ENCODE measurements at places on chromosomes 7 and 10.

DNA sequence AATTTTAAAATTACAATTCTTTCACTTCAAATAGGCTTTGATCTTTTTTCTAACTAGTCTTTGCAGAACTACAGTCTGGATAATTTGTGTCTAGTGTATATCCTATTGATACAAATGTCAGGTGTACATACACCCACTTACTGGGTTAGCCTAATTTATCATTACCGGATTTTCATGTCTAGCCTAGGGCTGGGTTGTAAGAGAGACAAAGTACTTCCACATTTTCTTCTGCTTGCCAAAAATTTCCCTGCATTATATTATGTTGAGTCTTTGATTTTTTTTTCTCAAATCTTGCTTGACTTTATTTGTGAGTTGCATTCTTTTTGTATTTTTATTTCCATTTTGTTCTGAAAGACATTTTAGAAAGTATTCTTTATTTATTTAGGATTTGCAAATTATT, 284.8 kb upstream of the FZD8 start:
- DNase-seq = no peak

DNA sequence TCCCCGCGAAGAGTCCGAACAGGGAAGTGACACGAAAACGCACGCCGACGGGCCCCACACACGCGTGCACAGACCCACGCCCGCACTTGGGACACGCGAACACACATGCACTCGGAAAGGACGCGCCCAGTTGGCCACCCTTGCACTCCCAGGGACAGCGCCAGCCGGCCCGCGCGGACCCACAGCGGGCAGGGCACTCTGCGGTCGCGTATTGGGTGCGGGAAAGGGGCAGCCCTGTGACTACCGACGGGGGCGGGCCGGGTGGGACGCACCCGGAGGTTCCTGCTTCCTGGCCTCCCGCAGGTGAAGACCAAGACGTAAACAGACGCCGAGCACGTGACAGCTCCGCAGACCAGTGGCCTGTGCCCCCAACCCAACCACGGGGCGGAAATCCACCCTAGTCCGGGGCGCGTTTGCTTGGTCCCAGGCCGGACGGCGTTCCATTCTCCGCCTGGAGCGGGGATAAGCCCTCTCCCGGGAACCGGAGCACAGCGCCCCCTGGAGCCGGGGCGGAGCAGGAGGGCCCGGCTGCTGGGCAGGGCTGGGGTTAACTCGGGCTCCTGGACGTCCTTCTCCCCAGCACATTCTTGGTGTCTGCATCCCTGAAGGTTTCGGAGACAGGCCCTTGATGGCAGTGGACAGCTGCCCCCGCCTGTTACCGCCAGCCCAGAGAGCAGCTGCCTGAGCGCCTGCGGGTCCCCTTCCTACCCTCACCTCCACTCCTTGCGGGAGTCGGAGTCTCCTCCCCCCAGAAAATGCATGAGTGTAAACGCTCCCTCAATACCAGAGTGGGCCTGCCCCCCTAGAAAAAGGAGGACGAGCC, 2.0 kb upstream of the LZTS2 start:
- peak; percentile 73 for DNase-seq

GRCh38 chr7:27693794-27694193, 31.1 kb upstream of the HIBADH start:
- DNase-seq = no peak

DNA sequence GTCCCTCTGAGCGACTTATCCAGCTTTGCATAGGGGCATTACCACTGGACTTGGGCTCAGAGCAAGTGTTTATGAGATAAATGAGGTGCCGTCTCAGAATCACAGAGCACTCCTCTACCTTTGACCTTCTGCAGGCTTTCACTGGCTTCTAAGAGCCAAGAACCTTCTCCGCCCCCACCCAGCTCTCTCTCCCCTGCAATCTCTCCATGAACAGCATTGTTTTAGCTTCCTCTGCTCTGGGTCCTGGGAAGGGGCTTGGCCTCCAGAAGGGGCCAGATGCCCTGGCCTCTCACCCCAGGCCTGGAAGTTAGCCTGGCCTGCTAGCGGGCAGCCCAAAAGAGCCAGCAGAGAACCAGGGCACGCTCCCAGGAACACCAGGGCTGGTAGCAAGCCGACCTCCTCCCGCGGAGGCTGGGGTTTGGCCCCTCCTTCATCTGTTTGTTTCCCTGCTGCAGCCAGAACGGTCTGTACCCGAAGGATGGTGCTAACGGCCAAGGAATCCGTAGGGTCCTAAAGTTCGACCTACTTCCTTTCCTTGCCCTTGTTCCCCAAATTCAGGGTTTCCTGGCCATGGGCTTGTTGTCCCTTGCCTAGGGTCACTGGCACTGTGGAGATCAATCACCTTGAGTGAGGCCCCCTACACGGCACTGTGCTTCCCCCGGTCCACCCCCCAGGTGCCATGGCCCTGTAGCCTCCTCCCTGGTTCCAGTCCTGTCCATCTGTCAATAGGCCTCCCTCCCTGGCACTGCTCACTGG, 18.7 kb upstream of the DDIT4 start:
- DNase-seq = peak; percentile 55

- no peak for DNase-seq
Measured at GRCh38 chr10:19683356-19683755, 132.9 kb upstream of the PLXDC2 start.

GRCh38 chr7:142438235-142438922, 180.5 kb upstream of the PRSS58 start:
- peak; percentile 38 for DNase-seq

DNA sequence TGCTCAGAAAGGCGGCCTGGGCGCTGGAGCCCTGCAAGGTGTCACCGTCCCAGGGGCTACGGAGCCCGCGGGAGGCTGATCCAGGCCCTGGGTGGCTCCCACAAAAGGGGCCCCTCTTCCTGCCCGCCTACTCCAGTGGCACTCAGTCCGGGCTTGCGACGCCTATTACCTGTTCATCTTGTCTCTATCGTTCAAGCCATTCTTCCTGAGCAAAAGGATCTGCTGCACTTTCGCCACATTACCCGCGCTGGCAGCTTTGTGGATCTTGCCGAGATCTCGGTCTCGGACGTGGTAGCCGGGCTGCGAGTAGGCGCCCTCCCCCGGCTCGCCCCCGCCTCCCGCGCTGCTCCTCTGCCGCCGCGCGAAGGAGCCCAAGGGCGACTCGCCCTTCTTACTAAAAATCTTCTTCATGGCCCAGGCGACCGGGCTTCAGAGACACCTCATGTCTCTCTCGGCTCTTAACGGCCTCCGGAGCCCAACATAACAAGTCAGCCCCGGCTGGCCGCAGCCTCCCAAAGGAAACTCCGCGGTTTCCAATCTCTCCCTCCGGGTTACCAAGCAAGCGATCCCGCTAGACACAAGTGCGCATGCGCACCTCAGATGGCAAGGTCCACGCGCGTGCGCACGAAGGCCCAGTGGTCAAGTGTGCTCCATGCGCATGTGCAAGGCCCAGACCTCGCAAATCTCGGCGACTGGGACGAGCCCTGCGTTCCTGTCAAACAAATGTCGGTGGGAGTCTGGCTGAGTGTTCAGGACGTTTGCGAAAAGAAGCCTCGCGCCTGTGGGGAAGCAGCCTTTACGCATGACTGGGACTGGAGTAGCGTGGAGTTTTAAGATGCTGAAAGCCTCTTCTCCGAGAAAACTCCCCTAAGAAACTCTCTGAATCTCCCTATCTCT, at the start of gene ANKRD26:
TSS of gene ANKRD26 (minus strand) at position 579 of the 897 bp plus-strand sequence. CDS start at position 411, 168 bp downstream.
- peak; percentile 98 for DNase-seq

DNA sequence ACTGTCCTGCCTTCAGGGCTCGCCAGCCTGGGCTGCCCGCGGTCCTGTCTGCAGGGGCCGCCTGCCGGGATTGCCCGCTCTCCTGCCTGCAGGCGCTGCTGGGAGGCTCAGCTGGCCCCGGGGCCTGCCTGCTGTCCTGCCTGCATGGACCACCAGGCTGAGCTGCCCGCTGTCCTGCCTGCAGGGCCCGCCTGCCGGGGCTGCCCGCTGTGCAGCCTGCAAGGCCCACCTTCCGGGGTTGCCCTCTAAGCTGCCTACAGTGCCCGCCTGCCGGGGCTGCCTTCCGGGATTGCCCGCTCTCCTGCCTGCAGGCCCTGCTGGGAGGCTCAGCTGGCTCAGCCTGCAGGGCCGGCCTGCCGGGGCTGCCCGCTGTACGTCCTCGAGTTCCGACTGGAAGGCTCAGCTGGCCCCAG, 164.4 kb downstream of the GLRX3 start:
- DNase-seq = no peak

GRCh38 chr7:142384493-142384922, 126.7 kb upstream of the PRSS58 start:
- peak; percentile 62 for DNase-seq

- DNase-seq = no peak
Measured at GRCh38 chr10:28036587-28036986, 37.7 kb upstream of the ODAD2 start.

- no peak for DNase-seq
Measured at GRCh38 chr10:38038107-38038931, 27.8 kb downstream of the ZNF33A start.

- no peak for DNase-seq
Measured at GRCh38 chr7:21771906-21772610, 173.6 kb downstream of the CDCA7L start.

GRCh38 chr10:72315611-72316385, 38.9 kb downstream of the DNAJB12 start:
- peak; percentile 11 for DNase-seq

- DNase-seq = no peak
Measured at GRCh38 chr7:114823290-114823689, 98.6 kb upstream of the MDFIC start.

DNA sequence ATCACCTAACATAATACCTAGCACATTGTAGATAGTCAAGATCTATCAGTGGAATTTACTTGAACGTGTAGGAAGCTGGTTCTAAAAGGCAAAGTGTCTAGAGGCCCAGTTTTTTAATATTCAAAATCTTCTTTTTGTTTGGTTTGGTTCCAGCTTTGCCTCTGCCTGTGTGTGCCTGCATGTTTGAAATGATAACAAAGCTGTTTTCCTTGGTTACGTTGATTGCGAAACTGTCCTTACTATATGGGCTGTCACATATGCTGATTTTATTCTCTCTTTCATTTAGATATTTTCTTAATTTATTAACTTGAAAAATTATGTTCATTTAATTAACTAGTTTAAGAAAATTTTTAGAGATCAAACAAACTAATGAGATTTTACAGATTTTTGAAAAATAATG, 237.3 kb downstream of the SEMA3A start:
- no peak for DNase-seq

DNA sequence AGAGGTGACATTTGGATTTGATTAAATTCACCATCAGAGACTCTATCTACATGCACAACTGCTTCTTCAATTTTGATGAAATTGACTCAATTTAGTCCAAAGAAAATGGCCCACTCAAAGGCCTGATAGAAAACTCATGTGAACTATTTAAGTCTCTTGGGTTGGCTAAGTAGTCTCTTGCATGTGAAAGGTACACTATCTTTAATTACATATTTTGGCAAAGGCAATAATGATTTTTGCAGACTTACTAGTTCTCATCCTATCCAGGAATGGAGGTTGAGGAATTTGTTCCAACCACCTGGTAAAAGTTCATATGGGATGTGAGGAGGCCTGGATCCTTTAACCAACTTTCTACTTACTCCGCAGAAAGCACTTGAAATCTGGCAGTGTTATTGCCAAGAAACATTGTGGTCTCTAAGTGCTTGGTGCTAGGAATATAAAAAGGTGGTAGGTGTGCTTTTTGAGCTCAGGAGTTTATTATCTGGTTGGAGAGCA, 618.6 kb upstream of the MKI67 start:
- no peak for DNase-seq

DNA sequence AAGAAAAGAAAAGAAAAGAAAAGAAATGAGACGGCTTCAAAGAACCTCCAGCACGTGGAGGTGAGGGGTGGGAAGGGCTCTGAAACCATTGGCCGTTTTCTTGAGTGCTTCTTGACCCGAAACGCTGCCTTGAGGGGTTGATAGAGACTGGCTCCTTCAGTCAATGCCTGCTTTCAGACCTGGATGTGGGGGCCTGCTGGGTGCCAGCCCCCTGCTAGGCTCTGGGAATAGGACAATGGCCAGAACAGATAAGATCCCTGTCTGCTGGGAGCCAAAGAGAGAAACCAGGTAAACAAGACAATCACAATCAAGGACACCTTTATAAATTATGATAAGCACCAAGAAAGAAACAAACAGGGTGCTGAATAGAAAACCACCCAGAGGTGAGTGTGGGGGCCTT, 27.7 kb downstream of the ZMIZ1 start:
- no peak for DNase-seq

DNA sequence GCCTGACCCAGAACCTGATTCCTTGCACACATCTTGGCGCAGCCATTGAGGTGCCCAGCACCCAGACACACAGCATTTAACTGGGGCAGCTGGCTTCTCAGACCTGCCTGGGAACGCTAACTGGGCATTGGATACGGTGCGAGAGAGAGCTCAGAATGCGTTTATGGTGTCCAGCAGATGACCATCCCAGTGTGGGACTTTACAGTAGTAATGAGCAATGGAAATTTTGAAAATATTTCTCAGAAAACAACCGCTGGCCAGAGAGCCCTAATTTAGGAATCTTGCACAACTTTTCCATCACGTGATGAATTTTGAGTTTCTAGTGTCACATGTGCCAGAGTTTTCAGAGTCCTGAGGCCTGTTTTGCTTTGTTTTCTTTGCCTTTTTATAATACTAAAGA, 78.2 kb upstream of the SEC61G start:
- no peak for DNase-seq

DNA sequence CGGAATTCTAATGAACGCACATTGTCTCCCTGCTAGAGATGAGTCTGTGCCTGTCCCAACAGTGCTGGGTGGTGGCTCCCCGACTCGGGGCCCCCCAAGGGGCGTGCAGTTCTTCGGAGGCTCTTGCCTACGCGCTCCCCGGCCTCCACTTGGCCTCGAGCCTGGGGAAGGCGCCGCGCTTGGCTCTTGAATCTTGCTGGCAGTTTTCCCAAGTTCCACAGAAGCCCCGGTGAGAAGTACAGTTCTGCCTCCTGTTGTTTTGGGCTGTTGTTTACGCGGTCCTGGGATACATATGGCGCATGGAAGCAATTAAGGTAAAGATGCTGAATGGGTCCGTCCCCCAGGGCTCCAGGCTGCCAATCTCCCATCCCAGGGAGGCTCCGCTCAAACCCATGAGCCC, 32.6 kb upstream of the UNCX start:
- DNase-seq = no peak

- no peak for DNase-seq
Measured at GRCh38 chr7:78873117-78873516, 580.4 kb downstream of the MAGI2 start.

GRCh38 chr7:138125598-138126111, 49.4 kb downstream of the AKR1D1 start:
- DNase-seq = no peak

- DNase-seq = no peak
Measured at GRCh38 chr10:124249812-124250432, 156.5 kb upstream of the CHST15 start.

- no peak for DNase-seq
Measured at GRCh38 chr7:157318015-157318706, 18.6 kb upstream of the DNAJB6 start.

All from CD4-positive, alpha-beta T cell treated with Interleukin-6 for 4 hours (primary cell).